ENCODE measurements at places on chromosomes 7 and 10.

DNA sequence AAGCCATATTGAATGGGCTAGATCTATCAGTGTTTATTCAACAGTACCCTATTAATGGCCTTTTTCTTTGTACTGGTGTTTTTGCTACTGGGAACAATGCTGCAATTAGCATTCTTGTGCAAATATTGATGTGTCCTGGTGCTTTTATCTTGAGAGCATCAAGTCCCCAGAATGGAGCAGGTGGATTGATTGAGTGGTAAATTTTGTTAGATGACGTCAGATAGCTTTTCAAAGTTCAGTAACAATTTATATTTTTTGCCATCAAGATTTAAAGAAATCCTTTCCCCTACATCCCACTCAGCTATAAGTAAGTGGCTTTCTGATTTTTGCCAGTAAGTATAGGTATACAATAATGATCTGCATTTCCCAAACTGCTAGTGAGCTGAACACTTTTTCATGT lies 63.4 kb upstream of the SYPL1 start:
- DNase-seq = no peak

GRCh38 chr7:2095436-2095835 lies 137.3 kb downstream of the MAD1L1 start:
- DNase-seq = no peak

GRCh38 chr7:112056409-112056808 lies 149.8 kb downstream of the DOCK4 start:
- DNase-seq = peak; percentile 74

- DNase-seq = peak; percentile 39
Observed at GRCh38 chr7:26369593-26369992, 77.9 kb downstream of the SNX10 start.

GRCh38 chr7:102006695-102007094 lies 189.3 kb downstream of the CUX1 start:
- no peak for DNase-seq

- DNase-seq = no peak
Observed at GRCh38 chr10:89535171-89536012, at the start of gene SLC16A12. Gene SLC16A12 (minus strand): TSS chr10:89535594. CDS start chr10:89462578, 73,016 bp downstream.

DNA sequence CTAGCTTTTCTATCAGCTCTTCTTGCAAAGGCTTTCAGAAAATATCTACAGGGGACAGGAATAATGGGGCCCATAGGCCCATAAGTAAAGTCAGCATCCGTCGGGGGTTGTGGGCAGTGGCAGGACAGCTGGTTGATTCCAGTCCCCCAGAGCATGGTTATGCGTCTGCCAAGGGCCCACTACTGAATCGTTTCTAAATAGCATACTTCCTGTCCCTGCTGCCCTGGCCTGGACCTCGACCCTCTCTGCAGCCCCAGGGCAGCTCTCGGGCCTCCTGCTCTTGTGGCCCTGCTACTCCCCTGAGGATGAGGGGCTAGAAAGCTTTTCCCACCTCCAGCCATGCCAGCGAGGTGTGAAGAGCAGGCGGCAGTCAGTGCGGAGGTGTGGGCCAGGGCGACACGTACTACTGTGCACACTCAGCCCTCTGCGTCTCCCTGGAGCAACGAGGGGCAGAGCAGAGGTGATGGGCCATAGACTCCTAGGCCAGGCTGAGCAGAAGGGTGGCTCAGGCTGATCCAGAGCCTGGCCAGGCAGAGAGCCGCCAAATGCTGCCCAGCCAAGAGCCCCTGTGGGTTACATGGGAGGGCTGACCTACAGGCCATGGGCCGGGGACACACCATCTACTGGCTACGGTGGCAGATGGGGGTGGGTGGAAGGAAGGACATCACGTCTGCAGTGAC lies 4.7 kb upstream of the OPN4 start:
- no peak for DNase-seq

- no peak for DNase-seq
Observed at GRCh38 chr7:26443751-26444150, 152.1 kb downstream of the SNX10 start.

DNA sequence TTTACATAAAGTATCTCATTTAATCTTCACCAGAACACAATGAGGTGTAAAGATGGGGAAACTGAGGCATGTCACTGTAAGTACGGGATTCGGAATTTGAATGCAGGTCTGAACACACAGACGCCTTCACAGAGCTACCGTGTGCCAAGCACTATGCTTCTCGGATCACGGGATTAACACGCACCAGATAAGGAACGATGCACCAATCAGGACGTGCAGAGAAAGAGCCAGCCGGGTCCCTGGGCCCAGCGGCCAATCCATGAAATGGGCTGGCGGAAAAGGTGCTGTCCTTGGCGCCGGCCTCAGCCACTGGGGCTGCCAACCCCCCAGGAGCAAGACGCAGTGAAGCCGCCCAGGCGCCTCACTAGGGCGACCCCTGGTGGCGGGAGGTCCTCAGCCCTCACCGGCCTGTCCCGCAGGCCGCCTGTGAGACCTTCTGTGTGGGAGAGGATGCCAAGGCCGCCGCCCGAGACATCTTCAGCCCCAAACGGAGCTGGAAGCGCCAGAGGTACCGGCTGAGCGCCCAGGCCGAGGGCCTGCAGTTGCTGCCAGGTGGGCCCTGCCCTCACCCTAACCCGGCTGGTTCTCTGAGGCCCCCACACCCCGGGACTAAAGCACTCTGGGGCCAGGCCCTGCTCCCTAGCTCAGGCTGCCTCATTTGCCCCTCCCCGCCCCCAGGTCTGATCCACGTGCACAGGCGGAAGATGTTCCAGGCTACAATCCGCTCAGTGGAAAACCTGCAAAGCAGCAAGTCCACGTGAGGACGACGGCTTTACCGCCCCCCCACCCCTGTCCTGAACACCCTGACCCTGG lies 15.6 kb downstream of the ATG9B start:
- DNase-seq = no peak

- peak; percentile 53 for DNase-seq
Observed at GRCh38 chr7:90661290-90662151, 65.4 kb downstream of the CDK14 start.

- DNase-seq = peak; percentile 54
Observed at GRCh38 chr10:73480158-73480557, 15.7 kb downstream of the PPP3CB start.

DNA sequence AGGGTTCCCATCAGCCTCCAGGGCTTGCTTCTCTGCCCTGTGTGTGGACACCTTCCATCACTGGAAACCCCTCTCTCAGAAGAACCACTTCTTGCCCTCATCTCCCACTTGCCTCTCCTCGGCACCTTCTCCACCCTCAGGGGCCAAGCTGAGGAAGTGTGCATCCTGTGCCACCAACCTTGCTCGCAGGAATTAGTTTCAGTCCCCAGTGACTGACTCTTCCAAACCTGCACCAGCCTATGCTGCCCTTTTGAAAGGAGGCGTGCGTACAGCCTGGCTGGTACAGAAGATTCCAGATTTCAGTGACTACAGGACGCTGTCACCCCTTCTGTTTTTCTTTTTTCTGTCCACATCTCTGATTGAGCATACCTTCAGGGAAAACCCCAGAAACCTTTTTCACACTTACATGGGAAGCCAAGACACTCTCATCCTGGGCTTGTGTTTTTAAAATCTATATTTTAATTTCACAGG lies 67.1 kb downstream of the IKZF1 start:
- no peak for DNase-seq

DNA sequence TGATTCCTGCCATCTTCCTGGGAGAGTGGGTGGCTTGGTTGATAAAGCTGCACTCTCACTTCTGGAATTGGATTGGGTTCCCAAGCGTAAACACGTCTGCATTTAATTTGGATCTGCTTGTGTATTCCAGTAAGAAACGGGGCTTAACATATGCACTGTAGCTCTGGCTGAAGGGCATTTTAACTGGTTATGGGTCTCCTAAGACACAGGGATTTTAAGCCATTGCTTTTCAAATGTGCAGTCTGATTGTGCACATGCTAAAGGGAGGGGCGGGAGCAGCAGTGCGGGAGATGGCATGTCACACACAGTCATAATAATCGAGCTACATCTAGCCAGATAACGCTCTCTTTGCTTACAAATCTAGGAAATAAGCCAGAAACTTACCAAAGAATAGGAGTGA lies 247.3 kb upstream of the LYZL1 start:
- DNase-seq = no peak

DNA sequence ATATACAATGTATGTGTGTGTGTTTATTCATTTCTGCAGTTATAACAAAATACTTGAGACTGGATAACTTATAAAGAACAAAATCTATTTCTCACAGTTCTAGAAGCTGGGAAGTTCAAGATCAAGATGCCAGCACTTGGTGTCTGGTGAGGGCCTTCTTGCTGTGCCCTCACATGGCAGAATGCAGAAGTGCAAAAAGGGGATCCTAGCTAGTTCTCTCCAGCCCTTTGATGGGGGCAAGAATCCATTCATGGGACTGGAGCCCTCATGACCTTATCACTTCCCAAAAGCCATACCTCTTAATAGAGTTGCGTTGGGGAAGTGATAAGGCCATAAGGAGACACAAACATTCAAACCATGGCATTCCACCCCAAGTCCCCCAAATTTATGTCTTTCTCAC lies 8.4 kb downstream of the GRB10 start:
- DNase-seq = no peak

GRCh38 chr10:130485958-130486895 lies 350.0 kb downstream of the GLRX3 start:
- no peak for DNase-seq

GRCh38 chr10:57785068-57785467 lies 482.6 kb downstream of the IPMK start:
- peak; percentile 24 for DNase-seq

DNA sequence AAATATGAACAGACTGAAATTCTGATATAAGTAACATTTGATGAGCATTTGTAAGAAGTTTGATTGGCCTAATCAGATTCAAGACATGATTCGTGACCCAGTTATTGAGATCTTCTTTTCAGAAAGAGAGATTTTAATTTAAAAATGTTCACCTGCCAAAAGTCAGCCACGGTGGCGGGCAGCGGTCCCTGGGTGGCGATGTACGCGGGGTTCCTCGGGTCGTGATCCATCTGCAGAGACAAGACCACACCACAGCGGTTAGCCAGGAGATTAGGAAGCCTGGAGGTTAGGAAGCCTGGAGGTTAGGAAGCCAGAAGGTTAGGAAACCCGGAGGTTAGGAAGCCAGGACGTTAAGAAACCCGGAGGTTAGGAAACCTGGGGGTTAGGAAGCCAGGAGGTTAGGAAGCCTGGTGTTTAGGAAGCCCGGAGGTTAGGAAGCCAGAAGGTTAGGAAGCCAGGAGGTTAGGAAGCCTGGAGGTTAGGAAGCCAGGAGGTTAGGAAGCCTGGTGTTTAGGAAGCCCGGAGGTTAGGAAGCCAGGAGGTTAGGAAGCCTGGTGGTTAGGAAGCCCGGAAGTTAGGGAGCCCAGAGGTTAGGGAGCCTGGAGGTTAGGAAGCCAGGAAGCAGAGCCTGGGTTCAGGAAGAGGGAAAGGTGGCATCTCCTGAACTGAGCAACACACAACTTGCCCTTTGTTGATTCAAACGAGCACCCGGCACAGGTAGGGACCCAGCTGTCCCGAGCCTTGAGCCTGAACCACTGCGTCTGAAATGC lies 258.5 kb downstream of the DNAJB6 start:
- DNase-seq = no peak

GRCh38 chr10:35442028-35442427 lies 105.7 kb downstream of the CCNY start:
- no peak for DNase-seq

DNA sequence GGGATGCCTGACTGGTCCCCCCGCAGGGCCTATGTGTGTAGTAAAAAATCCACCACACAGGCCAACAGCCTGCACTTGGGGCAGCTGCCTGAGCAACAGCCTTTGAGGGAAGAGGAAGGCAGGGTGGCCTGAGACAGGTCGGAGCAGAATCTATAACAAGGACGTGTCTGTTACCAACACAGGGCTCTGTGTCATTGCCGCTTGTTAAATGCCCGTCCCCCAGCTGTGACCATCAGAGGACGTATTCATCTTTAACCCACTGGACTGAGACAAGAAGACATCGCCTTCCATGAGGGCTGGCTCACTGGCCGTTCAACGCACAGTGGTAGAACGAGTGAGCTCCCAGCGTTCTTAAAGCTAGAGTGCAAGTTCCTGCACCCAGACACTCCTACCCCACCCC lies 7.8 kb downstream of the PDIA4 start:
- DNase-seq = no peak

- no peak for DNase-seq
Observed at GRCh38 chr7:94838717-94839116, 68.7 kb upstream of the PPP1R9A start.

DNA sequence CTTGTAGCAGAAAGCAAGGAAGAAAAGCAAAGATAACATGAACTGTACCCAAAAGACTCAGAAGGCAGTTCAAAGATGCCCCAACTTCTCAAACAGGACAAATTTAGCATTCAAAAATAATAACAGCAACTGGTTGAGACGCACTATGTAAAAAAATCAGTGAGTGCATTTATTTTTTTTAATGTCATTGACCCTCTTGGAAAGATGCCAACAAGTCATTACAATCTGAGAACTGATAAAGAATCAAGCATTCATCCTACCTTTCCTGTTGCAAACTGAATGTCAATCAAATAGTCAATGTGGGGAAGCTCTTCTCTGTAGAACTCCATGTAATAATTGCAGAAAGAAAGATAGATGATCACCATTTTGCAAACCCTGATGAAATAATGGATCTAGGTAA lies 1.7 kb upstream of the CCDC186 start:
- no peak for DNase-seq

GRCh38 chr10:4067931-4068561 lies 283.0 kb upstream of the KLF6 start:
- peak; percentile 28 for DNase-seq

Data from mammary epithelial cell (primary cell).